Inflammatory macrophage (primary cell): ENCODE measurements at places on chromosomes 11 and 22.

DNA sequence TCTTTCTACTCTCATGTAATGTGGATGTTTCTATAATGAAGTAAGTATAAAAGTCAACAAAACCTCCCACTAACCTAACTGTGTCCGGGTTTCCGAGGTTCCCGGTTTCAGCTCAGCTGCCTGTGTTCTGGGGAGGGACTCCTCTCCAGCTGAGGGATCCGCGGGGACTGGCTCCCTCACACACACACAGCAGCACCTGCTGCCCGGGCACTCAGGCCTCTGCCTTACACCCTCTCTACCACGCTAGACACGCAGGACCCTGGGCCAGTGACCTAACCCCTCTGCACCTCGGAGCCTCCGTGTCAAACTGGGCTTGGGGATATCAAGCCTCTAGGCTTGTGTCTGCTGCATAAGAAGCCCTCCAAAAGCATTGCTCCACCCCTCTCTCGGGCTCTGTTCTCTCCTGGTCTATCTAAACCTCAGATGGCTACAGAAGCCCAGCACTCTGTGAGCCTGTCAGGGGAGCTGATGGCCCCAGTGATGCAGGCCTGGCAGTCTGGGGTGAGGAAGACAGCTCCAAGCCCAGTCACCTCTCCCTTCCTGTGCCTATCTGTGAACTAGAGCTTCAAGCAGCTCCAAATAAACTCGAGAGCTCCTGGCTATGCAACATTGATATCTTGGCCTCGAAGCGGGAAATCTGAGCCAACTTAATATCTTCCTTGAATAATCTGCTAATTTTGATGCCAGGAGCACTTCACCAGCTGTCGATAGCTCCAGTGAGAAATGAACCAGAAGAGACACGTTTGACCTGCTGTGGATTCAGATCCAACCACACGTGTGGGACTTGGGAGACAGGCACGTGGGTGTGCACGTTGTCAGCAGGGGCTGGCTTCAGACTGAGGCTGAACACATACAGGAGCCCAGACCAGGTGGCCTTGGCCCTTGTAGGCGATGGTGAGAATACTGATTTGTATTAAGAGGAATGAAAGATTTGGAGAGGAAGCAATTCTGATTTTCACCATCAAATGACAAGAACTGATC is 232.7 kb upstream of the B3GAT1 start:
- DNase-seq, result no peak

- peak; percentile 97 for DNase-seq
Observed at GRCh38 chr11:75174781-75175370, 24.0 kb downstream of the SLCO2B1 start.

DNA sequence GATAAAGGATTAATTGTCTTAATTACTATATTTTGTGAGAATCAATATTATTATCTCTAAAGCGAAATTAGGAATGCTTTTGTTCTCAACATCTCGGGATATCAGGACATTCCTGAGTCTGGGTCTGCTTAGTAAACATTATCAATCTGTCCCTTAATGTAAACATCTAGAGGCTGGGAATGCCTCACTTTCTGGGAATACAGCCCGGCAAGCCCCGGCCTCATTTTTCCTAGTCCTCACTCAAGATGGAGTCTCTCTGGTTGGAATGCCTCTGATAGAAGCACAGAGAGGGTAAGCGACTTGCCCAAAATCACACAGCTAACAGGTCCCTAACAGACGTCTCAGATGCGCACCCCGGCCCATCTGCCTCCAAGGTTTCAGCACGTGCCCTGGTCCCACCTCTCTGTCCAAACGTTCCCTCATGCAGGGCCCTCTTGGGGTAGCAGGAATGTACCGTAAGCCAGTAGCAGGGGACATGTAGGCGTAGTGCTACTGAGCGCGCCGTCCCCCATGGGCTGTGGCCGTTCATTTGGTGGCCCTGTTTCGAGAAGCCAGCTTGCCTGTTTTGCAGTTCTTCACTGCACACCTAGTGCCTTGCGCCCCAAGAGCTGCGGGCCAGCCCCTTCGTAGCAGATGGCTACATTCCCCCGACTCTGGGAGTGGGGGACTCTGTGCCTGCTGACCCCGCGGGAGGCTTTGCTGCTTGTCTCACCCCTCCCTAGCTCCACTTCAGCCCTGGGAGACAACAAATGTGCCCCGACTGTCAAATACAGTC is 62.2 kb upstream of the FADD start:
- no peak for DNase-seq

DNA sequence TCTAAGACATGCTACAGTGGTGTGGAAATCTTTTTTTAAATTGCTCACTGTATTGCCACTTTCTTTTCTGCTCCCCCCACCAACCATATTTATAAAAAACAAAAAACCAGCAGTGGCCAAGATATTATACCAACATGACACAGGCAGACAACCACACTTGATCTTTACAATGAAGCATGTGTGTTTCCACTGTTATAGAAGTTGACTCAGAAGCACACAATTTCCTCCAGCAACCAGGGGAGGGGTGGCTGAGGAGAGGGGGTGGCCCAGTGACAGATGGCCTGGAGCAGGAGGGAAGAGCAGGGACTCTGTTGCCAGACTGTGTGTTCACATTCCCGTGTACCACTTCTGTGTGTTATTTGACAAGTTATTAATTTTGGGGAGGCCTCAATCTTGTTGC is 14.8 kb downstream of the CD59 start:
- peak; percentile 40 for DNase-seq

DNA sequence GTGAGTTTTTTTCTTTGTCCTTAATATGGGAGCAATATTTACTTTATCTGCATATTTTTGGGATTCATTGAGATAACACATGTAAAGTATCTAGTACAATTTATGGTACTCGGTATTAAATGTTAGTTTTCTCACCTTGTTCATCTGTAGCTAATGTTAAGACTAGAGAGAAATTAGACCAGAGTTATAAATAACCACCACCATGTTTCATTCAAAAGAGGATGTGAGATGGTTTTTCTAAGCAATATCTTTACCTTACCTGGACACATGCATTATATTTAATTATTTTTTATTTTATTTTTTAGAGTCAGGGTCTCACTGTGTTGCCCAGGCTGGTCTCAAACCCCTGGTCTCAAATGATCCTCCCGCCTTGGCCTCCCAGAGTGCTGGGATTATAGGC is 18.4 kb downstream of the ARHGAP42 start:
- DNase-seq, result no peak

- no peak for DNase-seq
Observed at GRCh38 chr11:61157743-61158142, 3.5 kb downstream of the VPS37C start.

- DNase-seq, result no peak
Observed at GRCh38 chr11:59957094-59957493, 6.7 kb upstream of the OOSP4A start.

DNA sequence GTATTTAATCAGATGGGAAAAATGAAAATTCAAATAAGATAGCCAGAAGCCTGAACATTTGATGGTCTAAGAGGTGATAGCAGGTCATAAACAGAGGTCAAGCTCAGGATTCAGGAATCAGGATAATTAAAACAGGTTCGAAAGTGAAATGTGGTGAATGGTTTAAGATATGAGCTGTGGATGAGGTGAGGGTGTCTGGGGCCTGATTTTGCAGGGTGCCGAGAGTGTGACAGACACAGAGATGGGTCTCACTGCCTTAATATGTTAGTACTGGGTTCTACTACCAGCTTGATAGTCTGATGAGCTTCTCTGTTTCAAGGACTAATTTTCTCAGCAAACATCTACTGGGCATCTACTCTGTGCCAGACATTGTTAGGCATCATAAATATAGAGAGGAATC is 19.9 kb upstream of the EMSY start:
- DNase-seq, result no peak

GRCh38 chr11:456533-456932 is 6.5 kb downstream of the PTDSS2 start:
- DNase-seq, result no peak

DNA sequence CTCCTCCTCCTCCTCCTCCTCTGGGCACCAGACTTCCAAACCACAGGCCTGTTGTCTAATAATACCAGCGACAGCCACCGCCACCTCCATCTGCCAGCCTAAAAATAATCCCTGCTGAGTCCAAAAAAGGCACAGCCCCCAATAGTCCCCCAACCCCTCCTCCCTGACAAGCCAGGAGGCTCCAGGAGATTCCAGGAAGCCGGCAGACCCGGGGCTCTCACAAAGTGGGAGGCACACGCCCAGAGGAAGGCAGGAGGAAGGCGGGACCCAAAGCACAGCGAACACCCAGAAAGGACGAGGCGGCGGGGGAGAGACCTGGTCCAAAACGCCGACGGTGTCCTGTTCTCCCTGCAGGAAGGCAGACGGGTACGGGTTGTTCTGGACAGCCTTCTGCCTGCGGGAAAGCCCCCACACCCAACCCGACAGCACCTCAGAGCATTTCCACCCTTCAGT is 5.9 kb downstream of the IGSF9B start:
- no peak for DNase-seq

DNA sequence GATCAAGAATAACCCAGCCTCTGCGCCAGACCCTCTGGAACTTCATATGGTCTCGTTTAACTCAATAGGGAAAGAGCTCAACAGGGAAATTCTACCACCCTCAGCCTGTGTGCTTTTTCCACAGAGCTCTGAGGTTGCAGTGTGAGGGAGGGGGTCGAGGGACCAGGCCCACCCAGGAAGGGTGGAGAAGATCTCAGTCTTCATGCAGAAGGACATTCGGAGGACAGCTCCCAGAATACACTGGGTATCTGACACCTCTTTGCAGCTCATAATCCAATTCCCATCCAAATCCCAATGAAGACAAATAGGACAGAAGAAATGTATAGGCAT is 56.6 kb downstream of the ST14 start:
- DNase-seq, result no peak

- DNase-seq, result peak; percentile 62
Observed at GRCh38 chr11:68541116-68541515, 80.6 kb downstream of the PPP6R3 start.

DNA sequence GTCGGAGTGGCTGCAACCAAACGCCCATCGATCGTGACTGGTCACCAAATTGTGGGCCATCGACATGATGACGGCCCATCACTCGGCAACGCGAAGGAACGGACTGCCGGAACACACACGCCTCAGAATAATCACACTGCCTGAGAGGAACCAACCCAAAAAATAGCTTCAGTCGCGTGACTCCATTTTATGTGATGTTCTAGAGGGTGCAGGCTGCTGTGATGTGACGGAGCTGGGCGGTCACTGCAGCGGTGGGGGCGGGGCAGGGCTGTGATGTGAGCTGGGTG is 174.6 kb downstream of the CTTN start:
- DNase-seq, result no peak

DNA sequence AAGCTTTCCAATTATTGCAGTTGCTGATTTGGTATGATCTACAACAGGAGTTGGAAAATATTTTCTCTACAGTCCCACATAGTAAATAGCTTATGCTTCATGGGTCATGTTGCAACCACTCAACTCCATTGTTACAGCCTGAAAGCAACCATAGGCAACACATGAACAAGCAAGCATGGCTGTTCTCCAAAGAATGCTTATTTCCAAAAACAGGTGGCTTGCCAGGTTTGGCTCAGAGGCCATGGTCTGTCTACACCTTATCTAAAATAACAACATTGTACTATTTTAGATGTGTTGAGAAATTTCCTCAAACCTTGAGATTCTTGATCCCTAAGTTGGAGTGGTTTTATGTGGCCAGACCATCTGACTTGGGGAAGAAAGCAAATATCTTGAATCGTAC is 153.9 kb upstream of the MPPED2 start:
- no peak for DNase-seq

DNA sequence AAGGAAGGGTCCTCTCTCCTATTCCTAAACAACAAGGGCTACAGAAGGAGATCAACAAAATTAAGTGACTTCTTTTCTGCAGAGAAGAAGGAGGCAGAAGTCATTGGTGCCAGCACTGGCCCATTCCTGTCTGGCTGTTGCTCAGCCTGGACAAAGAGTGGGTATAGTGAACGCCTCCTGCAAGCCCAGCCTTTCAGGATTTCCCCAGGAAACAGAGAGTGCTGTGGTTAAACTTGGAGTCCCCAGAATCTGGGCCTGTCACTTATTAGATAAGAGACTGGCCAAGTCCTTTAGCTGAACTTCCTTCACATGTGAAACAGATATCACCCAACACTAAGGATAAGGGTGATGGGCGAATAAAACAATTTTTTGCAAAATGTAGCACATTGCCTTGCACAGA is 10.9 kb downstream of the TST start:
- DNase-seq, result no peak

GRCh38 chr22:48753752-48754517 is 1073.7 kb downstream of the BRD1 start:
- no peak for DNase-seq

DNA sequence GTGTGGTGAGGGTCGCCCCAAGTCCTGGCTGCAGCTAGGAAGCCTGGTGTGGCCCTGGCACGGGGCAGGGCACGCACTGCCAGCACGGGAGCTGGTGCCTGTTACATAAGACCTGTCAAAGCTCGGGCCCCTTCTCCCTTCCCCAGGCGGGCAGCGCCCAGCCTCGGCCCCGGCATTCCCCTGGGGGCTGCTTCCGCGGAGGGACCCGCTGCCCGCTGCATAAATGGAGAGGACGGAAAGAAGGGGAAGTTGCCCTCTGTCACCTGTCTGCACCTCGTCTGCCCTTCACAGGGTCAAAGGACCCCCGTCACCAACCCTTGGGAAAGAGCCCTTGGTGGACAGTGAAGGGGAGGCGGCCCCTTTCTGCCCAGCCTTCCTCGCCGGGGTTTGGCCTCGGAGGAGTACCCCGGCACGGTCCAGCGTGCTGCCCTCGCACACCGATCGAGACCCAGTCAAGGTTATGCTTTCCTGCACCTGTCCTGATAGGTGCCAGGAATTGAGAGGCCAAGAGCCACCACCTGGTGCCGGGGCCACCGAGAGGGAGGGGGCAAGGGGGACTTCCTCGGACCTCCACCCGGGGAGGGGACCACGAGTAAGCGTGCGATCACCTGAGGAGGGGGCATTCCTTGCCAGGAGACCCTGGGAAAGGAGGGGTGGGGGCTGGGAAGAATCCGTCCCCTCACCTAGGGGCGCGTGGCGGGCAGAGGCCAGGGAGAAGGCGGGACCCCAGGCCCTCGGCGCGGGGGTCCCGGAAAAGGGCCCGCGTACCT is 16.8 kb upstream of the MFRP start:
- DNase-seq, result no peak

GRCh38 chr11:48006301-48006992 is 26.1 kb downstream of the PTPRJ start:
- no peak for DNase-seq

DNA sequence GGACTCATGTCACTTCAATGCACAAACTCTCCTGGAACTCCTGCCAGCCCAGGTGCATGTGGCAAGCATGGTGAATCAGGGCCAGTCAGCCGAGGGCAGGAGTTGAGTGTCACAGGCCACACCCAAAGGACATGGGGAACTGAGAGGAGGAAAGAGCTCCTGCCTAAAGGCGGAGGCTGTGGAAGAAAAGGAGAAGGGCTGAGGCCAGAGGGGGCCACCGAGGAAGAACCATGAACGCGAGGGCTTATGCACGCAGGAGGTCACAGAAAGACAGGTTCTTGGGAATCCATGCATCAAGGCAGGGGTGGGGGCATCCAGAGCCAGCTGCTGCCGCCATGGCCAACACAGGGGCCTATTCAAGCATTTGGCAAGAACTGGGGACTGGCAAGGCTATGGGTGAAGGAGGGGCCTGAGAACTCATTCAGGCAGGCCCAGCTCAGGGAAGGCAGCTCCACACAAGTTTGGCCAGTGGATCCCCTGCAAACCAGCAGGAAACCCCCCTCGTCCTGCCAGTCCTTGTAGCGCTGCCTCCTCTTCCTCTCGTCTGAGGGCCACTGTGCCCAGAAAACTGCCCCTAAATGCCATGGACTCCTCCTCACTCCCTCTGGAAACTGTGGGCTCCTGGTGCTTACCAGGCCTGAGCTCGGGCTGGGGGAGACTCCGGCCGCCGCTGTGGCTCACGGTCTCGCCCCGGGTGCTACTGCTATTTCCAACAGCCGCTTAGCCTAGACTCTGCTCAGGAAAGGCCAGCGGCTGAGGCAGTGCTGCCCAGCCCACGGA is 15.4 kb downstream of the PPM1F start:
- DNase-seq, result peak; percentile 91
